Activated naive CD4-positive, alpha-beta T cell treated with anti-CD3 and anti-CD28 coated beads for 36 hours (primary cell): ENCODE measurements at places on chromosomes 5 and 9. TPM values are rescaled to one million over a fixed set of nuclear protein-coding genes. Genes with fewer than 3 reads are reported as not detected.

GRCh38 chr5:76439201-76439600 is 36.1 kb downstream of the IQGAP2 start:
- no peak for DNase-seq

- no peak for DNase-seq
Measured at GRCh38 chr5:73066466-73066865, 53.9 kb upstream of the TMEM171 start.

DNA sequence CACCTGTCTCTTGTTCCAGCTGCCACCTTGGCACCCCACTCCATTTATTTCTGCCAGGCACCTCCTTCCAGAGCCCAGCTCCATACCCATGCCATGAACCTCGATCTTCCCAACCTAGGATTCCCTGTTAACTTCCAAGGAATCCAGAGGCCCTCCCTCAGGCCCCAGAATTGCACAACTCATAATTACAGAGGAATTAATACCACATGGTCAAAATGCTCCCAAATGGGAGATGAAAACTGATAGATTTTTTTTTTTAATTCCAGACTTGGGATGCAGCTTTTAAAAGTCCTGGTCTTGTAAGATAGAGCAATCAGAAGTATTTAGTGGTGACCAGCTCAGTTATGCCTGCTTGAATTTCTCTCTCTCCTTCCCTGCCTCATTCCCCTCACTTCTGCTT is 96.2 kb upstream of the CCDC112 start:
- no peak for DNase-seq

- DNase-seq: no peak
Measured at GRCh38 chr5:58255386-58255785, 204.5 kb downstream of the PLK2 start.

DNA sequence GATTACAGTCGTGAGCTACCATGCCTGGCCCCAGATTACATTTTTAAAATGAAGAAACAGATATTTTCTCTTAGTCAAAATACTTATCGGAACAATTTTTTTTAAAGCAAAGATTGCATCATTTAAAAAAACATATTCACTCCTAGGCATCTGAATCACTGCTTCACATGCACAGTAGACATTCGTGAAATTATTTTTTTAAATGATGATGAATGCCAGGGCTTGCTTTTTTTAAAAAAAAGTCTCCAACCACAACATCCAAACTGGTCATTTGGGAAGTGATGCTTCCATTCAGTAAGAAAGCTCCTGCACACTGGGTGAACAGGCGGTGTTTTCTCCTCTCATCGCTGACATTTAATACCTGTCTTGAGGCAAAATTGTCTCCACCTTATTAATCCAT is 223.0 kb upstream of the DMRT1 start:
- no peak for DNase-seq

DNA sequence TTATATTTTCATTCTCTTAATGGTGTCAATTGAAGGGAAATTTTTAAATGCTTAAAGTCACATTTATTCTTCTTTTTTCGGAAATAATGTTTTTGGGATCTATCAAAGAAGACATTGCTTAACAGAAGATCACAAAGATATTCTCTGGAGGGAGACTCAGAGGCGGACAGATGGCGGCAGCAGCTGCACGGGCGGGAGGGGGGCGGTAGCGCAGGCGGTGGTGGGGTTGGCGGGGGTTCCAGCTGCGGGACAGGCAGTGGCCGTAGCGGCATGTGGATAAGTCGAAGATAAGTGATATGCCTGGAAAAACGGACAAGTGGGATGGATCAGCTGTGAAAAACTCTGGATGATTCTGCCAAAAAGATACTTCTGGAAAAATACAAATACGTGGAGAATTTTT is 31.6 kb upstream of the ZDHHC11B start:
- no peak for DNase-seq

GRCh38 chr5:6402939-6403338 is 24.6 kb upstream of the MED10 start:
- no peak for DNase-seq

DNA sequence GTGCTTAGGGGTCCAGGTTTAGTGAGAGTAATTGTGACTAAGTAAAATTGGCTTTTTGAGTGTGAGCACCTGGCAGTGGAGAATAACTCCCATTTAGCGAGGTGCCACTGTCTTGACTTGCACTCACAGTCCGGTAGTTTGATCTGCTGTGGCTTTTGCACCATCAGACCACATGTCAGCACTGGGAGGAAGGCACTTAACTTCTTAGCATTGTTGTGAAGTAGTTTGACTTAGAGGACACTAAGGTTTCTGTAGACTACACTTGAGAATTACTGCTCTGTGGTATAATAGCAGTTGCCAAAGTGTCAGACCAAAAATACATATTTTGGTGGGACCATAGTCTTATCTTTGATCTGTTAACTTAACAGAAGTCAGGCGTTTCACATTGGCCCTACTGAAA is 63.6 kb downstream of the ICE1 start:
- DNase-seq: no peak

- DNase-seq: no peak
Measured at GRCh38 chr9:14881006-14881405, 29.2 kb downstream of the FREM1 start.

- DNase-seq: no peak
Measured at GRCh38 chr5:58069846-58070245, 390.0 kb downstream of the PLK2 start.

- no peak for DNase-seq
Measured at GRCh38 chr5:138950421-138951031, 75.4 kb upstream of the LRRTM2 start.

- DNase-seq: no peak
Measured at GRCh38 chr9:18238254-18238653, 235.7 kb upstream of the ADAMTSL1 start.

DNA sequence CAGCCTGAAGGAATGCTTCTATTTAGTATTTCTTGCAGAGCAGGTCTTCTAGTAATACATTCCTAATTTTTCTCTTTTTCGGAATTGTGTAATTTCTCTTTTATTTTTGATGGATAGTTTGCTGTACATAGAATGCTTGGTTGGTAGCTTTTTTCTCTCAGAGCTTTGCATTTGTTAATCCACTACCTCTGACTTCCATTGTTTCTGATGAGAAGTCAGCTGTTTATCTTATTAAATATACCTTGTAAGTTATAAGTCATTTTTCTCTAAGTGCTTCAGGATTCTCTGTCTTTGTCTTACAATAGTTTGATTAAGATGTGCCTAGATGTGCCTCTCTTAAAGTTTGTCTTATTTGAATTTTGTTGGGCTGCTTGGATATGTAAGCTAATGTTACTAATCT is 101.9 kb downstream of the HTR1A start:
- no peak for DNase-seq

GRCh38 chr9:72996114-72996513 is 43.3 kb upstream of the ALDH1A1 start:
- no peak for DNase-seq

DNA sequence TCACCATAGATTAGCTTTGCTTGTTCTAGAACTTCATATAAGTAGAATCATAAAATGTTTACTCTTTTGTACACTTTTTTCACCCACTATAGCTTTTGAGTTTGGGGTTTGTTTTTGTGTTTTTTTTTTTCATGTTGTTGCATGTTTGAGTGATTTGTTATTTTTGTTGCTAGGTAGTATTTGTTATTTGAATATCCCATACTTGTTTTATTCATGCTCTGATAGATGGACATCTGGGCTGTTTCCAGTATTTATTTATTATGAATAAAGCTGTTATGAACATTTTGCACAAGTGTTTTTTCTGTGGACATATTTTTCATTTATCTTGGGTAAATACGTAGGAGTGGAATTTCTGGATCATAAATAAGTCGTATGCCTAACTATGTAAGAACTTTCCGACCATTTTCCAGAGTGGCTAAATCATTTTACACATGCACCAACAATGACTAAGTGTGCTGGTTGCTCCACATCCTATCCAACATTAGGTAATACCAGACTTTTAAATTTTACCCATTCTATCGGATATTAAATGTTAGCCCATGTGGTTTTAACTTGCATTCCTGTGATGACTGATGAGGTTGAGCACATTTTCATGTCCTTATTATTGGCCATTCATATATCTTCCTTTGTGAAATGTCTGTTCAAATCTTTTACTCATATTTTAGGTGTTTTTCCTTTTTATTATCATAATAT is 69.1 kb upstream of the NR4A3 start:
- no peak for DNase-seq

DNA sequence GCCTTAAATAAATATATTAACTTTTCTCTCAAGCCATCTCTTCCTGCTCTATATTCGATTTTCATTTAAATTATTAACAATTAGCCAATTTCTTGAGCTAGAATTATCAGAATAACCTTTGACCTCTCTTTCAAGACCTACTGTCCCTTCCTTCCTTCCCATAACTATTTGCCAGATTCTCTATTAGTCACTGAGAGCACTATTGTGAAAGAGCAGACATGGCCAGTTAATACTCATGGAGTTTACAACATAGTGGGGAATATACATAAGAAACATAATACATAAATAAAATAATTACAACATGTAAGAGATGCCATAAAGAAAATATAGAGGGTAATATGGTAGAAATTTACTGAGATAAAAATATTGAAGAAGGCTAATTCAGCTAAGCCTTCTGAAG is 72.1 kb upstream of the CHD1 start:
- no peak for DNase-seq

DNA sequence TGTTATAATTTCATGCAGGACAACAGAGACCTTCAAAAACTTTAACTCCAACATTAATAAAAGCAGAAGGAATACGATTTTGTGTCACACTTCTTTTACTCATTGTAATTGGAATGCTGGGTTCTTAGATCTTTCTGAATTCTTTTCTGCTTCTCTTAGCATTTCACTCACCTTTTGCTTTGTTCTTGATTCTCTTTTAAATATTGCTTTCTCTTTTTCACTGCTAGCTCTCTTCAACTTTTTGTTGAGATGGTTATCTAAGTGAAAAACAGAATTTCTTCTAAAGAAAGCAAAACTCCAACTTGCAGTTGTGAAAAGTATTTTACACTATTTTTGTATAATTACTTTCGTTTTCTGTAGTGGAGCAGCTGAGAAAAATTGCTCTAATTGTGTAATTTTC is 212.6 kb upstream of the KIF2A start:
- DNase-seq: no peak

- peak; percentile 88 for DNase-seq
Measured at GRCh38 chr9:114387680-114388356, at the start of gene AKNA. TSS of gene AKNA (minus strand) at chr9:114387982. CDS start at chr9:114381333, 6,649 bp downstream.

- no peak for DNase-seq
Measured at GRCh38 chr9:69582018-69582417, 90.2 kb downstream of the APBA1 start.

GRCh38 chr5:163338-163620 is 28.0 kb upstream of the LRRC14B start:
- DNase-seq: no peak

DNA sequence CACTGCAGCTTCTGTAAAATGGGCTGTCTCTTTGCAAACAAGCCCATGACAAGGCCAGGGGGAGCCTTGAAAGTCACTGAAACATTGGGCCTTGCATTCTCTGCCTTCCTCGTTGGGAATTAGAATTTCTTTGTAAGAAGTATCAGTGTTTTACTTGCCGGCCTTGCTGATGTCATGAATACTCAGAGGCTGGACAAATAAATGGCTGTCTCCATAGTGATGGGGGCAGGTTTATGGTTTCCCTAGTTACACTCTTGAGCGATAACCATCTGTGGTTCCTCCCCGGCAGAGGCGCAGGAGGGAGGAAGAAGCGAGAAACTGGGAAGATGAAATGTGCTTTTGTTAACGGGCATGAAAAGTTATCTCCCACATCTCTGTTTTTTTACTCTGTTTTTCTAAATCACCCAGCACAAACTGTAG is 272.7 kb upstream of the PANK3 start:
- DNase-seq: peak; percentile 8

DNA sequence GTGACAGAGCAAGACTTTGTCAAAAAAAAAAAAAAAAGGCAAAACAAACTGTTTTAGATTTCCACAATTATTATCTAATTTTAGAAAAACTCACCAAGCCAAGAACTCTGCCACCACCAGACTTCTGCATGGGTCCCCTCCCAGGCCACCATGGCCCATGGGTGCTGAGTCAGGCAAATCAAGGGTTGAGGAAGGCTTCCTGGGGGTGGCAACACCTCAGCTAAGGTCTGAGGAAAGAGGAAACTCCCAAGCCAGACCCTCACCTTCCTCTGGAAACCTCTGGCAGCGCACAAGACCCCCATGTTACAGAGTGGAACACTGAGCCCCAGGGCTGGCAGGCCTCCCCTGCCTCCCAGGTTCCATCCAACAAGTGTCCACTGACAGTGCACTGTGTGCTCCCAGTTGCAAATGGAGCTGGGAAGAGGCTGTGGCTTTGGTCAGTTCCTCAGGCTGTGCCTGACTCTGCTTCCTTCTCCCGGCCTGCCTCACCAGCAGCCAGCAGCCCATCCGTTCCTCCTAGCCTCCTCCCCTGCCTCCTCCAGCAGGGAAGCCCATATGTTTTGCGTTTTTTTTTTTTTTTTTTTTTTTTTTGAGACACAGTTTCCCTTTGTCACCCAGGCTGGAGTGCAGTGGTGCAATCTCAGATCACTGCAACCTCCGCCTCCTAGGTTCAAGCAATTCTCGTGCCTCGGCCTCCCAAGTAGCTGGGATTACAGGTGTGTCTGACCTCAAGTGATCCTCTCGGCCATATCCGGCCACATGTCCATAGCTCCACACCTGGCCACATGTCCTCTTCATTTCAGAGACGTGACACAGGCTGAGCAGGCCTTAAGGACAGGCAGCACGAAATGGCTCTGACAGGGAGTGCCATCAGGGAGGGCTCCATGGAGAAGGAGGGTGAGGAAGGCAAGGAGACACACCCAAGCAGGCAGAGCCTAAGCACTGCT is 3.5 kb upstream of the SUSD3 start:
- DNase-seq: no peak

Gene KCNV2
- not detected for total RNA-seq

Gene SYNPO
- 0.17 TPM for total RNA-seq

Gene GDNF
- not detected for total RNA-seq

Gene PCDHB2
- total RNA-seq: not detected

Gene TTLL11
- total RNA-seq: 0.86 TPM

Gene MAP1B
- total RNA-seq: 0.32 TPM

Gene BTNL3
- not detected for total RNA-seq

Gene SGCD
- total RNA-seq: not detected

Gene ESM1
- total RNA-seq: not detected

Gene NR5A1
- total RNA-seq: not detected
